ENCODE measurements at places on chromosomes 2 and 18. TPM values are rescaled to one million over a fixed set of nuclear protein-coding genes. Genes with fewer than 3 reads are reported as not detected.

GRCh38 chr2:28678944-28679343 lies 72.7 kb upstream of the PPP1CB start:
- H3K27ac ChIP-seq, result no peak overlapping the region
- H3K36me3 ChIP-seq, result no peaks in the 10 kb centered on the region
- DNase-seq, result no peak
- no peaks in the 10 kb centered on the region for H3K4me1 ChIP-seq
- no peaks in the 10 kb centered on the region for H3K27me3 ChIP-seq
- no peak overlapping the region for H3K4me3 ChIP-seq

GRCh38 chr2:27710640-27711430 lies 47.1 kb downstream of the SLC4A1AP start:
- H3K4me3 ChIP-seq, result no peak overlapping the region
- H3K27ac ChIP-seq, result peak overlapping the region; percentile 65
- no peaks in the 10 kb centered on the region for H3K27me3 ChIP-seq
- no peaks in the 10 kb centered on the region for H3K36me3 ChIP-seq
- peaks cover 7% of the 10 kb centered on the region for H3K4me1 ChIP-seq

GRCh38 chr2:159090514-159091201 lies 122.2 kb downstream of the TANC1 start:
- no peak for DNase-seq
- no peak overlapping the region for H3K4me3 ChIP-seq
- peak overlapping the region; percentile 76 for H3K27ac ChIP-seq
- no peaks in the 10 kb centered on the region for H3K27me3 ChIP-seq

DNA sequence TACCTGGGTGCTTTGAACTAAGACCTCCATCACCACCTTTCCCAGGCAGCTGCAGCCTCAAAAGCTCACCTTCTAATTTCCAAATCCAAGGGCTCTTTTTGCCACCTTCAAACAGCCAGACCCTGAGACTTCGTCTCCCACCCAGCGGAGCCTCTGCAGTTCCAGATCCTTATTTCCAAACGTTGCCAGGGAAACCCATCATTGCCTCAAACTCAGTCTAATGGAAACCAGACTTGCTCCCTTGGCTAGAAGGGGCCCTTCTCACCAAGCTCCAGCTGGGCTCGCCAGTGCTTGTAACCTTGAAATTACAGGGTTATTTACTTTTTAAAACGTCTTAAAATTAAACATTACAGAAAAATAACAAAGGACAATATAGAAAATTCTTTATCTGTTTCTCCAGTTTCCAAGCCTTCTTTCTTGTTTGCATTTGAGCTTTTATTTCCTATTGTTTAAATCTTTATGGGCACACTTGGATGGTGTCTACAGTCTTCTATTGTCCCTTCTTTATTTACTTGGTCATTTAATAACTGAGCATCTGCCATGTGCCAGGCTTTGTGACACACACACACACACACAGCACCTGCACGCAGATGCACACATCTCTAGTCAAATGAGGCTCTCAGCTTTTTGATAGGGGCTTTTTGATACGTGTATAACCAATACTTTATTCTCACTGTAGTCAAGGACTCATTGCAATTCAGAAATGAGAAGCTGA lies 36.1 kb downstream of the TRPM8 start:
- H3K4me3 ChIP-seq, result no peak overlapping the region
- no peaks in the 10 kb centered on the region for H3K36me3 ChIP-seq
- H3K4me1 ChIP-seq, result no peaks in the 10 kb centered on the region
- H3K27me3 ChIP-seq, result no peaks in the 10 kb centered on the region
- no peak overlapping the region for H3K27ac ChIP-seq

DNA sequence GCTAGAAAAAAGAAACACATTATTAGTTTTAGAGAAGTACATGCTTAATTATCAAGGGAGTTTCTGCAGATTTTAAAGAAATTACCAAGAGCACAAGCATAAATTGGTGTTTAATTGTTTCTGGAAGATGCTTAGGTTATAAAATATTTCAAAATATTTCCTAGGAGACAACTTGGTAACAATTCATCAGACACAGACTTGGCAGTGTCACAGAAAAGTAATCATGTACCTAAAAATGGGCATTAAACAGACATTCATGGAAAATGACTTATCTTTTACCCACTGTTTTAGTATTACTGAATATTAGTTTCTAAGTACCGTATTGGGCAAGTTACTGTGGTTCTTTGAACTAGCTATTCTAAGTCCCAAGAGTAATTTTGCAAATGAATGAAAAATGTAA lies 428.8 kb upstream of the LYPD1 start:
- DNase-seq, result no peak
- H3K36me3 ChIP-seq, result no peaks in the 10 kb centered on the region
- H3K27me3 ChIP-seq, result no peaks in the 10 kb centered on the region
- no peak overlapping the region for H3K27ac ChIP-seq
- no peak overlapping the region for H3K4me3 ChIP-seq

DNA sequence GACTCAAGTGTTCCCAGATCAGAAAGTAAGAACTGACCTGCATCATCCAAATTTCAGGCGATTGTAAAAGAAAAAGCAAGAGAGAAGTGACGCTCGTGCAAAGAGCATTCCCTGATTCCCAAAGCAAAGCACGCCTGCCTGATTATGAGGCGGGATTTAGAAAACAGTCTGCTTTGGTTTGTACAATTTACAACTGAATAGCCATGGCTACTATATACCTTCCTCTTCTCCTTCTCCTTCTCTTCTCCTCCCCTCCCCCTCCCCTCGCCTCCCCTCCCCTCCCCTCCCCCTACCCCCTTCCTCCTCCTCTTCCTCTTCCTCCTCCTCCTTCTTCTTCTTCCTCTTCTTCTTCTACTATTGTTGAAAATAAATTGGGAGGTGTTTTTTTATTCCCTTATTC lies 782.9 kb downstream of the GALR1 start:
- no peaks in the 10 kb centered on the region for H3K4me1 ChIP-seq
- H3K27me3 ChIP-seq, result no peaks in the 10 kb centered on the region
- no peak overlapping the region for H3K4me3 ChIP-seq
- no peaks in the 10 kb centered on the region for H3K36me3 ChIP-seq
- H3K27ac ChIP-seq, result no peak overlapping the region

Gene MEP1B
- not detected for total RNA-seq

DNA sequence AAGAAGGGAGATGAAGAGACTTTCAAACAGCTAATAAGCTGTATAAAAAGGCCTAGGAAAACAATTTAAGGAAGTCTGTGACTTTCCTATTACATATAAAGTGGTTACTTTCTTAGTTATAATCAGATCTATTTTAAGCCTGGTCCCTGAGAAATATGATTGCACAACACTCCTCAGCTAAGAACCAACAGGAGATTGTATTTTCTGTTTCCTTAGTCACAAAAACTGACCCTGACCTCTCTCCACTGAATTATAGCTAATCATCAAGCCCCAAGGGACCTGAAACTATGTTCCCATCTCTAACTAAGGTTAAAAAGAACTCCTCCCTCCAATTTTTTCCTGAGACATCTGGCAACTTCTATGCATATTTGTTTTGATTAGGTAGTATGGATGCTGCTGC lies 106.9 kb downstream of the ROCK1 start:
- H3K27me3 ChIP-seq, result no peaks in the 10 kb centered on the region
- H3K4me1 ChIP-seq, result no peaks in the 10 kb centered on the region
- no peak overlapping the region for H3K4me3 ChIP-seq
- H3K36me3 ChIP-seq, result peaks cover 73% of the 10 kb centered on the region

DNA sequence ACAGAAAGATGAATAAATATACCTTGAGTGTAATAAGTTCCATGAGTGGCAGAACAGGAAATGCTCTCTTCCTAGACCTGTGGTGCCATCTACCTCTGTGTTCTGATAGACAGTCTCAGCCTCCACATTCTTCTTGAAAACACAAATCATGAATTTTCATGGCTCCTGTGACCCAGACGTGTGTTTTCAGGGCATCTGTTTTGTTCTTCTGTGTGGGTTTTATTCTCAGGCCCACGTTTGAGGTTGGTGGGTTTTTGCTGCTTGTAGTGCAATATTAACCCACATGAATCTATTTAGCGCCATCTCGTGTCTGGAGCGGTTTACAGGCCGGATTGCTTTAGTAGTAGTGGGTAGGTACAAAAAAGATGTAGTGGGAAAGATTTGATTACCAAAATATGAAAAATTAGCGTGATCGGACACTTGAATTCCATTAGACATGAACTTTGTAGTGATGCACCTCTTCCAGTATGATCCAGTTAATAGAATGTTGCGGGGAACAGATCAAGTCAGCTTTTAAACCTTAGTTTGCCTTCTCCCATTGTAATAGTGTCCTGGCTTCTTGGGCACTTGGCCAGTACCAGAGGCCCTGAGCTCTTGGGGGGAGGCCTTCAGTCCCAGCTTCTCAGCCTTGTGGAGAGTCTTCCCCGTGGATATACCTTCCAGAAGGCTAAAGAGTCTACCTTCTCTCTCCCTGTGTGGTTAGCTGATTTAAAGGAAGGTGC lies 256.5 kb downstream of the TPGS2 start:
- peak; percentile 81 for DNase-seq
- no peaks in the 10 kb centered on the region for H3K27me3 ChIP-seq
- H3K4me3 ChIP-seq, result no peak overlapping the region
- no peaks in the 10 kb centered on the region for H3K4me1 ChIP-seq
- no peaks in the 10 kb centered on the region for H3K36me3 ChIP-seq
- H3K27ac ChIP-seq, result no peak overlapping the region

DNA sequence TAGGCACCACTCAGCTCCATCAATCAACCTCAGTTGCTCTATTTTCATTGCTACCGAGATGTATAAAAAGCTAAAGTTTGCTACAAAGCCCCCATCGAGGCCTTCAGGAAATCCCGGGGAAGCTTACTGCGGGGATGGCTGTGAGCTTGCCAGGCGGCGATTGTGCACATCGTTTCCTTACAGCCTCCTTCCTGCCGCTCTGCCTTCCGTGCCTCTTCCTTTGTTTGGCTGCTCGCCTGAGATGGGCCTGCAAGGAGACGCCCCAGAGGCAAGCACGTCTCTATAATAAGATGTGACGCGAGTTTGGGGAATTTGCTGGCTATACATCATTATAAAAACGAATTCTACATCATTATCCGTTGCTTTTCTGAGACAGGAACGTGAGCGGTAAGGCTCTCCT lies 41.6 kb downstream of the DHRS9 start:
- H3K27ac ChIP-seq, result no peak overlapping the region
- no peaks in the 10 kb centered on the region for H3K27me3 ChIP-seq
- H3K4me1 ChIP-seq, result no peaks in the 10 kb centered on the region
- DNase-seq, result no peak
- no peaks in the 10 kb centered on the region for H3K36me3 ChIP-seq

GRCh38 chr18:7954238-7954637 lies 387.1 kb downstream of the PTPRM start:
- DNase-seq, result no peak
- no peaks in the 10 kb centered on the region for H3K36me3 ChIP-seq
- no peak overlapping the region for H3K27ac ChIP-seq
- no peaks in the 10 kb centered on the region for H3K27me3 ChIP-seq
- no peak overlapping the region for H3K4me3 ChIP-seq

DNA sequence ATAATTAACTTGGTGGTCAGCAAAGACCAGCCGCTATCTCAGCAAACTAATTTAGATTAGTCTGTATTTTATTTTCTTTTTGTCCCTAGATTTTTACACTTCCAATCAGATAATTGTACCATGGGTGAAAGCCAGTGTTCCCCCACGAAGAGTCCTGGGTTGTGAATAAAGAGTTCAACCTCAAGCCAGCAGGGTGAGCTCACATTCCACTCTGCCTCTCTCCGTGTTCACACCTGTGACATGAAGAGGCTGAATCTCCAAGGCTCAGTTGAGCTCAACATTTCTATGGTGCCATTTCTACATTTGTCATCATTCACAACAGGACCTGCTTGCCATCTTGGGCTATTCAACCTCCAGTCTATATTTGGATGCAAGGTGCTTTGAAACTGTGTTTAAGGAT lies 771.5 kb downstream of the GALR1 start:
- no peak overlapping the region for H3K4me3 ChIP-seq
- no peak overlapping the region for H3K27ac ChIP-seq
- H3K4me1 ChIP-seq, result no peaks in the 10 kb centered on the region
- no peaks in the 10 kb centered on the region for H3K36me3 ChIP-seq

DNA sequence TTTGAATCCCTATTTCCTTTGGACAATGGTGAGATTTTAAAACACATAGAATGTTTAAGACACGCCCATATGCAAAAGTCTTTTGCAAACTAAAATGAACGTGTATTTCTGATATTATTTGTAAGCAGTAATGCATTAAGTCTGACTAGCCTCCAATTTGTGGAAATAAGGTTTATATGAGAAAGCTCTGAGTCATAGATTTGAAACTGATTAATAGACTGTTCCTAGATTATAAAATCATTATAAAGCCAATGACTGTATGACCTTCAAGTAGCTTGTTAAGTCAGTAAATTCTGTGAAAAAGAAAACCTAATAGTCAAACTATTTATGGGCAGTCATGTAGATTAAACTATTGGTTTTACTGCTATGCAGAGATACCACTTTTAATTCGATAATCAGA lies 12.8 kb upstream of the EFEMP1 start:
- H3K27me3 ChIP-seq, result no peaks in the 10 kb centered on the region
- no peak overlapping the region for H3K27ac ChIP-seq
- no peaks in the 10 kb centered on the region for H3K36me3 ChIP-seq
